ENCODE measurements at places on chromosomes 6 and 20.

- no peak for DNase-seq
These were observed 37.5 kb downstream of the MAK start for GRCh38 chr6:10800810-10801209.

DNA sequence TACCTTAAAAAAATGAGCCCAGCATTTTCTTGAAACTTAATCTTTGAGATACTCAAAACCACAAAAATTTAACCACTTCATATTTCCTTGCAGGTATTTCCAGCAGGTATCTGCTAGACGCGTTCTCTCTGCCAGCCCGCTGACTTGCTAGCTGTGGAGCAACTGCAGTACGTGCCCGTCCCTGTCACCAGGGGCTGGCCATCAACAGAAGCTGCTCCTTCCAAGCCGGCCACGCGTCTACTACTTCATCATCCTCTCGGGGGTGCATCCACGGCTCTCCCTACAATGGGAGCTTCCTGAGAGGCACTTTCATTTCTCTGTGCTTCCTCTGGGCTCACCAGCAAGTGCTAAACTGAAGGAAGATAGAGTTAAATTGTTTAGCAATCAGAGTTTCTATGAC is 132.4 kb downstream of the DTNBP1 start:
- no peak for DNase-seq

DNA sequence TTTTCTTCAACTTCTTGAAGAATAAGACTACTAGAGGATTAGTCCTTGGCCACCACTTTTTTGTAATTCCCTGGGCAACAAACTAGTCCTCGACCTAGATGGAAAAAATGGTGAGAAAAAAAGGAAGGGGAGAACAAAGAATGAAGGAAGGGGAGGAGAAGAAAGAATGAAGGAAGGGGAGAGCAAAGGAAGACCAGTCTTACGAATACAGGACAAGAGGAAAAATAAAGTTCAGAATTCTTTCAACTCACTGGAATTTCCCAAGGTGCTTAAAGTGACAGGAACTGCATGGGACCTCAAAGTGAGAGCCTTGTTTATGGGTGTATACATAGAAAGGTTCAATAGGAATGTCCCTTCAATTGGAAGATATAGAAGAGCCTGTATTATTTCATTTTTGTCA is 509.3 kb upstream of the JARID2 start:
- no peak for DNase-seq

DNA sequence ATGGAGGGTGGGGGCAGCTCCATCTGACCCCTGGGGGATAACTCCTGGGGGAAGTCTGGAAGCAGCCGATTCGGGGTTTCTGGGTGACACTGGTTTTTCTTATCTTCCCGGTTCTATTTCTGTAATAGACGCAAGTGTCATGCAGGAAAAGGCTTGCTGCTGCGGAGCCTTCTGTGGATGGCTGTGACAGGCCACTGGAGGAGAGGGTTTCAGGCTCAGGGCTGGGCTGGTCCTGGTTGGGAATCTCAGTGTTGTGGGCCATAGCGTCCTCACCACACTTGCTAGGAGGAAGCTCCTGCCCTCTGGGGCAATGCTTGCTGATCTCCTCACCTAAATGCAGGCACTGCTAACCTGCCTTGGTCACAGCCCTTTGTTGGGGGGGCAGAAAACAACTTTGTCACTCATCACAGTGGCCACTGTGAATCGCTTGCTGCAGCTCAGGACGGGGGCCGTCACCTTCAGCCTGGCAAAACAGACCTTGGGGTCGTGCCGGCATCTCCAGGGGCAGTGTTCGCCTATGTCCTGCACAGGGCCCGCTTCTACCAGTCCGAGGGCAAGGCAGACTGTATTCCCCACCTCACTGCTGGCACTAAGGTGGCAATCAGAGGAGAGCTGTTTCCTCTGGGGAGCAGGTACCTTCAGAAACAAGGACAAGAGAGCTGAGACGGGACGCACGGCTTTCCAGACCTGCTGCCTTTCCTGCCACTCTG is 4.4 kb upstream of the TUBB1 start:
- no peak for DNase-seq

- no peak for DNase-seq
These were observed 717 bp downstream of the CSNK2A1 start for GRCh38 chr20:542777-543368.

DNA sequence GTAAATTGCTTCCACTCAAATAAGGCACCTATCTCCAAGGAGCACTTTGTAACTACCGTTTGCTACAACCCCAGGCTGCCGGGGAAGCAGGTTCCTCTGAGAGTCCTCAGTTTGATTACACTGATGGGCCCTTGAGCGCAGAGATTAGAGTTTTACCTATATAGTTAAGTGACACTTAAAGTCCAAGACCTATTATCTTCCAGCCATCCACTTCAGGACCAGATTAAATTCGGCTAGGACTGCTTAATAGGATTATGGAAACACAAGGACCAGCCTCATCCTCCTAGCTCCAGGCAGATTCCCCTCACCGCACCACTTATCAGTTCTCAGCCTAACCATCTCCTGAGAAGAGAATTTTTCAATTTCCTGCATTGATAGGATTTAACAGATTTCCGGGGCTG is 64.7 kb upstream of the TIAM2 start:
- no peak for DNase-seq

DNA sequence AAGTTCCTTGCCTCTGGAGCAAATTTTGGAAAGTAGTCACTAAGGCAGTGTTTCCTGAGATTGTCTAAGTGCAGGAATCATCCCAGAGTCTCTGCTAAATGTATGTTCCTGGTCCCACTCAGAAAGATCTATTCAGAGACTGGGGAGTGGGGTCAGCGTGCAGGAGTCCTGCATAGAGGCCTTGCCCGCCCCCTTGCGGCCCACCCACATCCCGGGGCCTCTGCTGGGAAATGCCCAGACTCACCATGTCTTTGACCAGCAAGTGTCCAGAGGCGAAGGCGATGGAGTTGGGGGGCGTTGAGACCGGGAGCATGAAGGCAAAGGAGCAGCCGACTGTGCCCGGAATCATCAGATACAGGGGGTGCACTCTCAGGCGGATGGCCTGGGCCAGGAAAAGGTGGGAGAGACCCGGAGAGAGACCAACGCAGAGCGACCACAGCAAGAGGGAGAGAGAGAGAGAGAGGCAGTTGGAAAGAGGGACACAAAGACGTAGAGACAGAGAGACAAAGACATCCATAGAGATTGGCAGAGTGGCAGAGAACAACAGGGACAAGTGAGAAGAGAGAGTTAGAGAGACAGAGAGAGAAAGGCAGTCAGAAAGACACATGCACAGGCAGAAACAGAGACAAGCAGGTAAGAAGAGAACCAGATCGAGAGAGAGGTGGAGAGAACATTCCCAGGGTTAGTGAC is 12.9 kb upstream of the OCSTAMP start:
- no peak for DNase-seq

DNA sequence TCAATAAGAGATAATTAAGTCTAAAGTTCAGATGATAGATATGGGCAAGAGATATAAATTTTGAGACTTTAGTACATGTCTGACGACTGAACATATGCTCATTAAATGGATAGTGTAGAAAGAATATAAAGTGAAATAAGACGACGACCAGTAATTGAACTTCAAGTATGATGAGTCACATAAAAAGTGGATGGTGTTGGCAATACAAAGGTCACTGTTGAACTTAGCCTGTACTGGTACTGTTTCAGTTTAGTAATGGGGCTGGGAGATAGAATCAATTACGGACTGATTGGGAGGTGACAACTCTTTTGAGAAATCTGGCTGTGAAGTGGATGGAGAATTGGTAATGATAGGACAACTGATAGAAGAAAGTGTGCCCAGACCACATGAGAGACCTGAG is 68.1 kb downstream of the IBTK start:
- DNase-seq: no peak

- DNase-seq: no peak
These were observed 202.8 kb downstream of the TAF4 start for GRCh38 chr20:61862881-61863280.

- no peak for DNase-seq
These were observed 74.4 kb downstream of the OPRM1 start for GRCh38 chr6:154113392-154113791.

DNA sequence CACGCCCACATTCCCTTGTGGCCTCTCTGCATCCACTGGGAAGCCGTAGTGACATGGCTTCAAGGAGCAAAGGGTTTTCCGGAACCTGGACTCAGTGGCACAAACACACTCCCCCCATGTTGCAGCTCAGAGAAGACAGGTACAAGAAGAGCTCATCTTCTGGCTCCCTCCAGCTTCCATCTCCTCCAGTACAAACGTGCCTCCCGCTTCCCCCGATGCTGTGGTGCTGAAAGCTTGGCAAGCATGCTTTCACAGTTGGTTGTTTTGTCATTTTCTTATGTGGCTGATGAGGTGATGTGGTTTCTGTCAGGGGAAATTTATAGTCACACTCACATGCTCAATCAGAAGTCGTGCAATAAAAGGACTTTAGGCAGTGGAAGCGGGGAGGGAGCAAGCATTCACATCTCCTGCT is 258.5 kb downstream of the KIF16B start:
- no peak for DNase-seq

GRCh38 chr20:13341737-13342393 is 120.8 kb downstream of the ISM1 start:
- no peak for DNase-seq

DNA sequence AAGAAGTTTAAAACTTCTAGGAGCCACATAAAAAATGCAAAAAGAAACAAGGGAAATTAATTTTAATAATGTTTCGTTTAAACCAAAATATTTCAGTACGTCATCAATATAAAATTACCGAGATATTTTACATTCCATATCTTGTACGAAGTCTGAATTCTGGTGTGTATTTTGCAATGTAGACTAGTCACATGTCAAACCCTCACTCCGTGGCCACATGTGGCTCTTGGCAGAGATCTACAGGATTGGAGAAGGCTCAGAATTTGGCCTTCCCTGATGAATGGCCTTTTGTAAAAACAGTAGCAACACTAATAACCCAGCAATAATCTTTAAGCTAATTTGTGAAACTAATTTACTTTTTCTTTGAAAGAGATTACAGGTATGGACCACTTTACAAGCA is 217.1 kb downstream of the PRL start:
- DNase-seq: no peak

- no peak for DNase-seq
These were observed 42.5 kb upstream of the SAYSD1 start for GRCh38 chr6:39157511-39157910.

- no peak for DNase-seq
These were observed 33.7 kb downstream of the GJA10 start for GRCh38 chr6:89927791-89928550.

GRCh38 chr6:105753620-105754211 is 332.4 kb upstream of the PRDM1 start:
- DNase-seq: no peak

- no peak for DNase-seq
These were observed 69.0 kb upstream of the AHI1 start for GRCh38 chr6:135566311-135567068.

- no peak for DNase-seq
These were observed 147.1 kb downstream of the EPHA7 start for GRCh38 chr6:93272211-93272610.

- DNase-seq: no peak
These were observed 142.8 kb upstream of the PTPRK start for GRCh38 chr6:128663238-128663637.

DNA sequence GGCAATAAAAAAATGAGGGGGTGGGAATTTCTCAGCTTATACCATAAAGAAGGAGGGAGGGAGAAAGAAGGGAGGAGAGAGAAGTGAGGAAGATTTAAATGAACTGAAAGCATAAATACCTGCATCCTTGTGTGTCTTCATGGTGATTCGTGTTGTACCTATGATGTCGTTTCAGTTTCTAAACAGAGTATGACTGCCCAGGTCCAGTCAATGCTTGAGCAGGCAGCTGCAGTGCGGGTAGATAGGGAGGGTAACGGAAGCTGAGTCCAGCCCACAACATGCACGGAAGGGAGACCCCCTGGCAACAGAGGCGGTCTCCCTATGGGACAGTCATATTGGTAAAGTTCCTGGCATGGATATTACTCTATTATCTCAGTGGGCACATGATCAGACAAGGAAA is 184.5 kb downstream of the KIF16B start:
- no peak for DNase-seq

- no peak for DNase-seq
These were observed 362.2 kb downstream of the C6orf118 start for GRCh38 chr6:164947164-164947563.

GRCh38 chr6:77466055-77466450 is 2.8 kb upstream of the HTR1B start:
- no peak for DNase-seq

DNA sequence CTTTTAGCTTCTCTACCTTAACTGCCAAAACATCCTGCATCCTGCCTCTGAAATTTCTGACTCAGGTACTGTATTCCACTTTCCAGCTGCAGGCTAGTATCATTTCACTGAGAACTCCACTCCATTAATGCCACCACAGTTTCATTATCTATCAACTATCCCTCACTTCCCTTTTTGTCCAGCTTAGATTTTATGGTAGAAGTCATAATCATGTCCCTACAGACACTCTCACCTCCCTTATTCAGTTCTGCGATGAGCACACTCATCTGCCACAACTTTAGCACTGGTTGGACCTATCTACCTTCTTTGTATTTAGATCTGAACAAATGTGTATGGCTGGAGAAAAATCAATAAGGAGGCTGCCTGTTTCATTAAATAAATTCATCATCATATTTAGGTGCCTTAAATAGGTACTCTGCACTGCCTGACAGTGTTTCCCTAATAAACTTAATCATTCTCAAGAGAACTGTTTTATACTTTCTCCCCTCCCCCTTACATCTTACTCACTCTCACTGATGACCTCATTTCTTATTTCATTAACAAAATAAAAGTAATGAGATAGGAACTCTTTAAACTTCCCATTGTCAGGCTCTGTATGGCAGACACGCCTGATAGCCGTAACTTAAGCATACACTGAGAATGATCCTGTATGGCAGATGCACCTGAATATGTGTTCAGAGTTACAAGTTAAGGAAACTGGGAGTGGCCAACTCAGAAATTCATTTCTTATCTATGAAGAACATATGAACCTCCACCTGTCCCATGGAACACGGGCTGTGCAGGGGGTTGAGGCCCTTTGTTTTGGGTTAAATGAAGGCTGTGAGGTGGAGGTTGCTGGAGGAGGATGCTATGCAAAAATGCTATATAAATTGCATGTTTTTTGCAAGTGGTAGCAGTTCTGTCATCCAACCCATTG is 95.3 kb upstream of the MAN1A1 start:
- no peak for DNase-seq

DNA sequence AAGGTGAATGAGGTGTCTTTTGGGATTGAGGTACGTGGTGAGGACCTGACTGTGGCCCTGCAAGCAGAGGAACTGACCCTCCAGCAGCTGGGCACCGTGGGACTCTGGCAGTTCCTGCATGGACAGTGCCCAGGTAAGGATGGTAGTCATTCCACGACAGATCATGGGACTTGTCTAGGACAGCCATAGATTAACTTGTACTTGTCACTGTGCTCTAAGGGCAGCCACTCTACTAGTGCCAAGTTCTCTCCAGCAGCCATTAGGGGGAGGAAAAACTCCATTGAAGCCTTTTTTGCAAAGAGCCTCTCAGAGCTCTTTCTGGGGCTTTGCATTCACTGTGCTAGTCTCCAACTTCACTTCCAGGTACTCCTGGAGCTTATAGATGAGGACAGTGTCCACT is 20.4 kb downstream of the TAF11 start:
- DNase-seq: no peak

- DNase-seq: no peak
These were observed 406.3 kb upstream of the RUNX2 start for GRCh38 chr6:44921798-44922197.

GRCh38 chr6:11432091-11432490 is 105.5 kb upstream of the TMEM170B start:
- no peak for DNase-seq

- no peak for DNase-seq
These were observed 17.8 kb upstream of the HLA-DRB1 start for GRCh38 chr6:32607263-32607987.

- no peak for DNase-seq
These were observed 11.4 kb downstream of the SENP6 start for GRCh38 chr6:75613056-75613501.

Data from renal cortex interstitium (tissue), 15 donors.